NCI-H526 (cell line): ENCODE measurements at places on chromosomes 7 and 10.

DNA sequence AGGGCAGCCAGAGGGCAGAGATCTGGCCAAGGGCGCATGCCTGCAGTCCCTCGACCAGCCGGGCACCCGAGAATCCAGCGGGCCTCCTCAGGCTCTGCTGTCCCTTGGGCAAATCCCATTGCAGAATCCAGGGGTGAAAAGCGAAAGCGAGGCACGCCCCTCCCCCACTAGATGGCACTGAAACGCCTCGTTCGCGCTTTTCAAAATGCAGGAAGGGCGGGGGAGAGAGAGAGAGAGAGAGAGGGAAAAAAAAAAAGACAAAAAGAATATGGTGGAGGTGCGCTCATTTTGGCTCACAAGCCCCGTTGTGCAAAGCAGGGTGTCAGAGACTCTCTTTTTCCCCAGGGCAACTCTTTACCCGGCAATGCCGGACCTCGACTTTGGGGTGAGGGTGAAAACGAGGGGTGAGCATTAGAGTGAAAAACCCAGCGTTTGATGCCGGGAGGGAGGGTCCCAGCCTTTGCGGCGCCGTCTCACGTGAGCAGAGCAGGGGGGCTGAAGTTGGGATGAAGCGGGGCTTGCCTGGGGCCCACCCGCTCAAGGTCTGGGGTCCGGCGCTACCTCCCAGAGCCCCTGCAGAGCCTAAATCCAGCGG is 2.5 kb upstream of the TMEM178B start:
- peak; percentile 95 for DNase-seq

- no peak for DNase-seq
These were observed 119.8 kb upstream of the LYZL2 start for GRCh38 chr10:30749385-30749784.

DNA sequence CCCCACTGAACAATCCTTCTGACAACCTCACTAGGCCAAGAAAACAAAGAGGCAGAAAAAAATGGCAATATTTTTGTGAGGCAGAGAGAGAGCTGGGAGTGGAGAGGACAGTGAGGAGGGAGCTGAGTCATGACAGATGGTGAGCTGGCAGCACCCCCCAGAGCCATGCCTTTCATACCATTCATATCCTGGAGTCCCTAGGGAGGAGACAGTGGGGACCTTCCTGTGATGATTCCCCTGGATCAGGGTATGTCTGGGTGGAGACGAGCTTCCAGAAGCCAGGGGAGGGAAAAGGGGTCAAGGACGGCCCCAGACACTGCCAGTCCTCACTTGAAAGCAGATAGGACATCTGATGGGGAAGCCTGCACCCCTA is 160.5 kb downstream of the ADAM12 start:
- DNase-seq = no peak

- DNase-seq = no peak
These were observed 90.0 kb downstream of the PLXNA4 start for GRCh38 chr7:132486274-132486610.

- no peak for DNase-seq
These were observed 216.3 kb upstream of the NRP1 start for GRCh38 chr10:33550811-33551210.

DNA sequence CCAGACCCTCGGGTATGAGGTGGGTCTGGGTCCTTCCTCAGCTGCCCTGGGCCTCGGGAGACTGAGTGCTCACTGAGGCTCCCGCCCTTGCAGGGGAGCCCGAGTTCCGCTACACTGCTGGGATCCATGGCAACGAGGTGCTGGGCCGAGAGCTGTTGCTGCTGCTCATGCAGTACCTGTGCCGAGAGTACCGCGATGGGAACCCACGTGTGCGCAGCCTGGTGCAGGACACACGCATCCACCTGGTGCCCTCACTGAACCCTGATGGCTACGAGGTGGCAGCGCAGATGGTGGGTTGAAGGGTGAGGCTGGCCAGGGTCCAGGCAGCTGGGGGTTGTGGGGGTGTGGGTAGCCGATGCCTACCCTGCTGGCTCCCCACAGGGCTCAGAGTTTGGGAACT is 7.6 kb downstream of the AEBP1 start:
- DNase-seq = no peak

DNA sequence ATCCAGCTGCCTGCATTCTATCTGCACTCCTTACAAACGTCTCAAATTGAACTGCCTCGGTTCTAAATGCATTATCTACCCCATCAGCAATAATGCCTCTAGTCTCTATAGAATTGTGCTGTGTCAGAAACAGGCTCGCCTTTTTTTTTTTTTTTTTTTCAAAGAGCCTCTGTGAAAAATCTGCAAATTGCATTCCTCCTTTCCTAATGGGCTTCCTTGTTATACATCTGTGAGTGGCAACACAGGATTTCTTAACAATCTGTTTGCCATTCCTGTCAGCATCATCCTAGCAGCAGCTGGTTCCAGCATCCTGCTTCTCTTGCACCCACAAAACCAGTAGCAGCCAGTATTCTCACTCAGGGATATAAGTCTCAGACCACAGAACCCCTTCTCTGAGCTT is 413.5 kb upstream of the SEMA3D start:
- no peak for DNase-seq

DNA sequence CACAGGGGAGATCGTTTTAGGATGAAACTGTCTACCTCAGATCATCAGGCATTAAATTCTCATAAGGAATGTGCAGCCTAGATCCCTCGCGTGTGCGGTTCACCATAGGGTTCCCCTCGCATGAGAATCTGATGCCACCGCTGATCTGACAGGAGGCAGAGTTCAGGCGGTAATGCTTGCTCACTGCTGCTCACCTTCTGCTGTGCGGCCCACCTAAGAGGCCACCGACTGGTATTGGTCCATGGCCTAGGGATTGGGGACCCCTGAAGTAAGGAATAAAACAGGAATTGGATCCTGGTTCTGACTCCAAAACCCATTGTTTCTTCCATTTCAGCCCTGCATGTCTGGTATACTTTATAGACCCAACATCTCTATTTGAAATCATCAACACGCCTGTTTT is 4.1 kb downstream of the NOD1 start:
- no peak for DNase-seq

DNA sequence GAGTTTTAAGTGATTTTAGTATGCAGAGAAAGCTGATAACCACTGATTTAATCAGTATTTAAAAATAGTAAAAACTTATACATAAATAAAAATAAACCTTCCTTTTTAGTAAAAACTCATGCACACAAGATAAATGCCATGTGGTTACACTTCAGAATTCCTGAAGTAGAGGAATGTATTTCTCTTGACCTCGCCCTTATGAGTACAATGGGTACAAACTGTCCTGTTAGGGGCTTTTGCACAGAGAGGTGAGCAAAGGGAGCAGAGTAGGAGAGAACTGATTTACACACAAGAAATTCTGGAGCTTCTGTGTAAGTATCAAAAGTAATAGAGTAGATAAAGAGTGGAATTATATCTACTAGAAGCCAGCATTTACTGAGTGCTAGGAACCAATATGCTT is 279.6 kb downstream of the PPP1R3A start:
- no peak for DNase-seq

DNA sequence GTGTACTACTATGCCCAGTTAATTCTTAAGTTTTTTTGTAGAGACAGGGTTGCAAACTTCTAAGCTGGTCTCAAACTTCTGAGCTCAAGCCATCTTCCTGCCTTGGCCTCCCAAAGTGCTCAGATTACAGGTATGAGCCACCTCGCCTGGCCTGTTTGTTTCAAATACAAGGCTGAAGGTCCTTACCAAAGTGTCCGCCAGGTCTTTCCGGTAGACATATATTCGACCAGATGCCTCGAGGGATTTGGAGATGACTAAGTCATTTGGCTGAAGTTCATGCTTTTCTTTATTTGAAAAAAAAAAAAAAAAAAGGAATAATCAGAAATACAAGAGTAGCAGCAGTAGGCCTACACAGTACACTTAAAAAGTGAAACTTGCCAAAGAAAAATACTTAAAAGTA is 204.5 kb upstream of the CDCA7L start:
- no peak for DNase-seq

GRCh38 chr7:99248391-99249095 is 24.1 kb upstream of the MYH16 start:
- DNase-seq = no peak

DNA sequence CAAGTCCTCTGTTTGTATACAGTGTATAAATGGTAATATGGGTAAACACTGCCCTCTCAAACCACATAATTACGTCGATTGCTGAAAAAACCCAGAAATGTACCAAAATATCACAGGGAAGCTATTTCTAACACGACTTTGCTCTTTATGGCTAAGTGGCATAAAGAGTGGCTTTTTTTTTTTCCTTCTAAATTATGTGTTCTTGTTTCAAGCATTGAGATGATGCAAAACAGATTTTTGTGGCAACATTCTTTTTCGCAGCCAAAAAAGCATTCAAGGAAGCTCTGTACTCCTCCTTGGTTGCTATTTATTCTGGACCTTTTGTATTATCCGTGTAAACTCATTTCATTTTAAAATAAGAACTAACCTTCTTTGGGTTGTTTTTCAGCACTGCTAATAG is 138.9 kb downstream of the VTI1A start:
- no peak for DNase-seq

GRCh38 chr10:38600146-38600545 is 506.0 kb downstream of the ZNF37A start:
- DNase-seq = no peak

GRCh38 chr10:128530301-128530700 is 404.1 kb upstream of the MKI67 start:
- no peak for DNase-seq

DNA sequence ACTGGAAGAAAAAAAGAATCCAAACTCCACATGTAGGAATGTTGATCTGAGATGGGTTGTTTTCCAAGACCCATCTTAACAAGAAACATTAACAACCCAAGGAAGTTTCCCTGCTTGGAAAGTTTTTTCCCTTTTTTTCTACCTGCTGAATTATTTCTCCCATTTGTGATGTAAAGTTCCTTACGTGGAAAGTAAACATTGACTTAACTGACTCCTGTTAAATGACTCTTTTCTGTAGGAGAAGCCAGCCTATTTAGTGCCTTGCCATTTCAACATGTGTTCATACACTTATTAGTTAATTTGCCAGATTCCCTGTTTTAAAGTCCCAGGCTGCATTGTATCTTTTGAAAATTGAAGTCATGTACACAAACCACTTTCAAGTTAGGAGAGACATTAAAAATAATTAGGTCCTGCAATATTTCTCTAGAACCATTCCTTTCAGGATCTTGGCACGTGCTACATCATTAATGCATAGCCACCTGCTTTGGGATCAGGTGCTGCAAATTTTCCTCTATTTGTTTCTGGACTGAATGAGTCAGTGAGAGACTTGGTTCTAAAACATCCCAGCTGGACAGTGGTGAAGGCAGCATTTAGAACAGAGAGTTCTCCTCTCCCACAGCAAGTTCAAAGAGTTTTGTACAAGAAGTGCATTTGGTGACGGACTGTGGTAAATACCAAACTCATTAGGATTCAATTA is 698.5 kb downstream of the SUGCT start:
- DNase-seq = no peak

GRCh38 chr7:450741-451140 is 68.9 kb downstream of the PDGFA start:
- no peak for DNase-seq

DNA sequence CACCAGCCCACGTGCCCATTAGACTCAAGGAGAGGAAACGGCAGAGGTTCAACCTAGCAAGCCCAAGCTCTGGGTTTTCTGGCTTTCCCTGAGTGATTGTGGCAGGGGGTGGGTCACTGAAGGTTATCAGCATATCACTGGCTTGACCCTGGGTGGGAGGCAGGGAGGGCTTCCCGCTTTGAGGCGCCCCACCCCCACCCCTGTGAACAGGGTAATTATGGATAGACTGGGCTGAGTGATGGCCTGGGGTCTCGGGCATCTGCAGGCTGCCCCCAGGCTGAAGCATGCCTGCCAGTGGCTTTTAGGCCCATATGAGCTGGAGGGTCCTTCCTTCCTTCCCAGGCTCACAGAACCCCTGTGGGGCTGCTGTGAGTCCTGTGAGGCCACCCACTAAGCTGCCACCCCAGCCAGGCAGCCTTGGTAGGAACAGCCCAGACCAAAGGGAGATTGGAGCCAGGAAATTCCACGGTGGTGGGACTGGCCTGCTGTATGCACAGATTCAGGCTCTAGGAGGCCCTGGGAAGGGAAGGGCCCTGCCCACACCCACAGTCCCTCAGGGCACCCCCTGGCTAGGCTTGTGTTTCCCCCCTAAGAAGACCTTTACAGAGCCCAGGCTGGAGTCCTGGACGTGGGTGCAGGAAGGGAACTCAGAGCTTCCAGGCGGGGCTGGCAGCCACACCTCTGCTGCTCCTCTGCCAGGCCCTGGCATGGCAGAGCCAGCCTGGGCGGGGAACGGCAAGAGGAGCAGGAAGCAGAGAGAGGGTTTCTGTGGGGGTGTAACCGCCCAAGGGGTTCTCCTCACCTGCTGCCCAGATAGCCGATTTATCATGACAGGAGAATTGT is 33.1 kb downstream of the GPRIN2 start:
- no peak for DNase-seq
